Naive B cell (primary cell): ENCODE measurements at places on chromosomes 1 and 21. TPM values are rescaled to one million over a fixed set of nuclear protein-coding genes. Genes with fewer than 3 reads are reported as not detected.

DNA sequence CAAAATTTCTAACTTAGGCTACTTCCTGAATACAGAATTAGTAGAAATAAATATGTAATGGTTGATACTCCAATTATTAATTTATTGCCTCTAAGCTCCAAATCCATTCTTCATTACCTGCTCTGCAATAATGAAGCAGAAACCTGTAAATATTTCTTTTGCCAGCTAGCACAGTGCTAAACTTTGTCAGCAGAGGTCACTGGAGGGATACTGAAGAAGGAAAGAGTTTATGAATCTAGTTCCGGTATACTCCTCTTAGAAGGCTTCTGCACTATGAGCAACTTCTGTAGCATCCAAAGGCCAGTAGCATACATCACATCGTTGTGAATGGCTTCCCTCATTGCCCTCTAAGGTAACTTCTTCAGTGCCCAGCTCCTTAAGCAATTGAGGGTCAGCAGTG, 81.0 kb upstream of the LHX8 start:
- DNase-seq = no peak

GRCh38 chr1:168155910-168156309, 19.2 kb upstream of the GPR161 start:
- no peak for DNase-seq

- no peak for DNase-seq
Observed at GRCh38 chr1:178518894-178519293, 6.0 kb downstream of the TEX35 start.

Gene ABL2
- 2.3 TPM for polyA plus RNA-seq

GRCh38 chr1:90325168-90325567, 330.3 kb downstream of the ZNF326 start:
- DNase-seq = no peak

DNA sequence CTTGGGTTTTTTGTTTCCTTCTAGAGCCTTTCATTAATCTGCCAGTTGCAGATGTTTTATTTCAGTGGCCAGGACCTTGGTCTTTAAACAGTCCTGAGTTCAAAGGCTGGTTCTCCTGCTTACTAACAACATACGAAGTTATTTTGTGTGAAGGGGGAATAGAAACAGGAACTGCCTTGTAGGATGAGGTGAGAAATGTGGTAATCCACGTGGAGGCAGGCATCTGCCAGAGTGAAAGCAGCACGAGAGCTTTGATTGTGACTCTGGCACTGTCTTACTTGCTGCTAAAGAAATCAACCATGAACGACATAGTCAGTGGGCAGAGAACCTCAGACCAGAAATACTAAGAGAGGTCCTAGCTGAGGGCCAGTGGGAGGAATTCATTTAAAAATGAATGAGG, 30.4 kb downstream of the TMEM63A start:
- DNase-seq = peak; percentile 54

- DNase-seq = no peak
Observed at GRCh38 chr1:181160998-181161870, 72.7 kb downstream of the IER5 start.

DNA sequence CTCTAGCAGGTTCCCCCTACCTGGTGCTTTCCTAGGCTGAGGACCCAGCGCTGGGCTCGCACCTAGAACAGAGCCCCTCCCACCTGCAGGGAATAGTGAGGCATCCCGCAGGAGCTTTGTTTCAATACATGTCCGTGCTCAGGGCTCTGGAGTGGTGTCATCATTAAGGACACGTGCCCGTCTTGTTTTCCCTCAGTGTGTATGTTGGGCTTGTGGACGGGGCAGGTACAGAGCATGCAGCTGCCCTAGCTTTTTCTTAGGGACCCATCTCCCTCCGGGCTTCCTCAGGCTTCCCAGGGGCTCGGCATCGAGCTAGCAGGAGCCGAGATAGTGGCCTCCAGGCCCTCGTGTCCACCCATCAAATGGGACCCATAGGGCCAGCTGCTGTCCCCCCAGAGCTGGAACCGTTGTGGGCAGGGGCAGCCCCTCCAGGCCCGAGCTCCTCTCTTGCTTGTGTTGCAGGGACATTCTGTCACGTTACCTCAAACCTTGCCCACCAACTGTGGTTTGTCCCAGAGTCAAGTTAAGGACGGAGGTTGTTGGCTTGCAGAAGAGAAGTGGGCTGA, 3.9 kb downstream of the TMEM201 start:
- DNase-seq = no peak

- DNase-seq = no peak
Observed at GRCh38 chr1:56844545-56845136, 10.0 kb upstream of the C8A start.

- no peak for DNase-seq
Observed at GRCh38 chr1:4108331-4108730, 208.3 kb upstream of the C1orf174 start.

DNA sequence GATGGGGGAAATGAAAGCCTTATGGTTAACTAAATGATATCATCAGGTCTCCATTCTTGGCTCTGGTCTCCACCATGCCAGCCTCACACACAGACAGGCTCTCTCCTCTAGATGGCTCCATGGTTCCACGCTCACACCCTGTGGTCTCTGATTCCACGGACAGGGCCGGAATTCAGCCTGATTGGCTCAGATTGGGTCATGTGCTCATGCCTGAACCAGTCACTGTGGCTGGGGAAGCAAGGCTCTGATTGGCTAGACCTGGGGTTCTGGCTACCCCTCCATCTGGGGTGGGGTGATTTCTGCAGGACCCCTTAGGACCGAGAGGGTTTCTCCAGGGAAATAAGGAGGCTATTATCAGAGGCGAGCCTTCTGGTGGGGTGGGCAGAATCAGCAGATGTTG, 277.0 kb downstream of the PTPRU start:
- DNase-seq = no peak

Gene ECM1
- polyA plus RNA-seq = not detected

GRCh38 chr21:36566644-36567043, 86.7 kb upstream of the CLDN14 start:
- no peak for DNase-seq

Gene FCRL1
- polyA plus RNA-seq = 455 TPM

Gene LPAR3
- polyA plus RNA-seq = not detected

Gene ST6GALNAC3
- 10.7 TPM for polyA plus RNA-seq

- no peak for DNase-seq
Observed at GRCh38 chr1:213698092-213698702, 289.6 kb upstream of the PROX1 start.

DNA sequence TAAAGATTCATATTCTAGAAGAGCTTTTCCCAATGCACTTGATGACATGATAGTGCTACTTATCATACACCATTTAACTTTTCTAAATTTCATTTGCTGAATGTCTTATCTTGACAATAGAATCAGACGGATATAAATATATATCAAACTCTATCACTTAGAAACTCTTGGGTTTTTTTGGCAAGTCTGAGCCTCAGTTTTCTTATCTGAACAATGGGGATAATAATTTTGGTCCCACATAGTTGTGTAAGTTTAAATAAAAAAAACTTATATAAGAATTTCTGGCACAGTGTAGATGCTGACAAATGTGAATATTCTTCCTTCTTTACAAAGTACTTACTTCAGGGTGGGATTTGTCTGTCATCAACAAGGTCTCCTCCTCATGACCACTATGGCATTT, 21.5 kb upstream of the LEPR start:
- no peak for DNase-seq

DNA sequence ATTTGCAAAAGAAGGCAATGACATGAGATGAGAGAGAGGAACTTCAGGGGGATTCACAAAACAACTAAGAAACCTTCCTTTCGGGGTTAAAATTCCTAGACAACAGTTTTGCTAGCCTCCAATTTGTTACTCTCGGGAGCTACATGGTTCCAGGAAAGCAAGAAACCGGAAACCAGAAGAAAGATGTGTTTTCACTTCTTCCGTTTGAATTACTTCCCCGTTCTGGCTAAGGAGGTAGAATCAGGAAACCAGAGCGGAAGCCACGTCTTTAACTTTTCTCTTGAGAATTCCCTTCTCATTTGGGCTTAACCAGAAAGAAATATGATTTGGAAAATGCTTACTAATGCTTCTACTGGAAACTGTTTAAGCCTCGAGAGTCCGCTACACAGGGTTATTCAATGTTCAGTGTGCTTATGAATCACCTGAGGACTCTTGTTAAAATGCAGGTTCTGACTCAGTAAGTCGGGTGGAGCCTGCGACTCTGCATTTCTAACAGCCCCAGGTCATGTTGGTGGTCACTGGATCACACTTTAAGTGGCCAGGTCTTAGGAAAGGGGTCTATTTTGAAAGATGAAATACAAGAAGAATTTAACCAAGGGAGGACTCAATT, 43.5 kb upstream of the MCOLN3 start:
- DNase-seq = no peak

Gene SEC16B
- polyA plus RNA-seq = not detected

Gene ELF3
- polyA plus RNA-seq = not detected

DNA sequence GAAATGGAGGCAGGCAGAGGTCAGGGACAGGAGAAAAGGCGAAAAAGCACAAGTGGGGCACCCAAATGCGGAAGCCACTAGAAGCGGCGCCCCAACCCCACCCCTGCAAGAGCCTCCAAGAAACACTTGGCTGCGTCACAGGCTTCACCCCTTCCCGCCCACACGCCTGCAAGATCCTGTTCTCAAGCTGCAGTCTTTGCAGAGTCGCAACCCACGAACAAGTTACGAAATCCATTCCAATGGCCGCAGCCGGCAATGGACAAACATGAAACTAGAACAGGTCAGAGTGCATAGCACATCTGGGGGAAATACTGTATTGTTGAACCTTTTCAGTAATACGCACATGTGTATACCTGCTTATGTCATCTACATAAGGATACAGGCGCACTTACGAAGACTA, 103.6 kb downstream of the PSMG1 start:
- DNase-seq = no peak

- DNase-seq = peak; percentile 24
Observed at GRCh38 chr1:174114788-174115448, 44.4 kb upstream of the RABGAP1L start.

- no peak for DNase-seq
Observed at GRCh38 chr1:195466639-195467038, 1141.6 kb downstream of the KCNT2 start.

Gene NTRK1
- not detected for polyA plus RNA-seq

DNA sequence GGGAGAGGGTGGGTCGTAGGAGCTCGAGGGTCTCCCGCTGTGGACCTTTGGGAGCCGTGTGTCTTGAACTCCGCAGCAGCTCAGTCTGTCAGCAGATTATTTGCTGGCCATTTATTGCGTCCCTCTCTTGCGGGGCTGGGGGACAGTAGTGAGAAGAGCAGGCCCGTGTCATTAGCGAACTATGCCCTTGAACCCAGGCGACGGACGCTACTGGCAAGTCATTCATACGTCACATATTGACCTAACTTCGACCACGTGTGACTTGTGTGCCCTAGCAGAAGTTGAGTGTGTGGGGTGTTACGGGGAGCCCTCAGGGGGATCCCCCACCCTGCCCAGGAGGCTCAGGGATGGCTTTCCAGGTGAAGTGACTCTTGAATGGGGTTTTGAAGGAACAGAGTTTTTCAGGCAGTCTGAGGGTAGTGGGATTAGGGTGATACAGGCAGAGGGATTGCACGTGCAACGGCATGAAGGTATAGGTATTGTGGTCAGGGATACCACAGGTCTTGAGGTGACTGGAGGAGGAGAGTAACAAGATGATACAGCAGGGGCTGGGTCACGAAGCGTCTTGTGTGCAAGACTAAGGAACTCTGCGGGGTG, 13.0 kb downstream of the RCC1 start:
- DNase-seq = peak; percentile 14

- DNase-seq = no peak
Observed at GRCh38 chr1:153735090-153735420, 7.2 kb downstream of the INTS3 start.

- no peak for DNase-seq
Observed at GRCh38 chr1:151529211-151529702, 10.9 kb upstream of the TUFT1 start.

Gene GPR37L1
- 0.37 TPM for polyA plus RNA-seq

DNA sequence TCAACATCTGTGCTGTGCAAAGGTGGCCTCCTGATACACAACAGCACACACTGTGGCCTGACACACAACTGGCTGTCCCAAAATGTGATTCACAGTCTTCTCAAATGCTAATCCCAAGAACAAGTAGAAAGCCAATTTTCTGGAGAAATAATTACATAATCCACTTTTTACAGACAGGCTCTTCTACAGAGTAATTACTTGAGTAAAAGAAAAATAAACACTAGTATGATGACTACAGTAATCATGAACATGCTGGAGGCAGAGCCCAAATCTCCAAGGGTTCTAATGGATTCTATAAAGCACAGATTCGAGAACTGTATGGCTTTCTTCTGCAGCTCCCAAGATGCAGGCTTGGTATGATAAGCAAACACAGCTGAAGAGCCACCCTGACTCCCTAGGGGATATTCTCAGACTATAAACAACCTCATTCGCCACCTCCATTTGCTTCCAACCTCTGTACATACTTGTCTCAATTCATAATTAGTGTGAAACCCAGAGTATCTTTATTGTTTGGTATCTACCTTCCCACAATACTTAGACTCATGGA, 81.9 kb downstream of the SIPA1L2 start:
- no peak for DNase-seq
